Amygdala (tissue), 56 donors: ENCODE measurements at places on chromosomes 4 and X.

- DNase-seq, result no peak
These were observed 11.9 kb upstream of the MAOA start for GRCh38 chrX:43644124-43644701.

GRCh38 chr4:143251348-143251747 is 66.6 kb downstream of the USP38 start:
- no peak for DNase-seq

DNA sequence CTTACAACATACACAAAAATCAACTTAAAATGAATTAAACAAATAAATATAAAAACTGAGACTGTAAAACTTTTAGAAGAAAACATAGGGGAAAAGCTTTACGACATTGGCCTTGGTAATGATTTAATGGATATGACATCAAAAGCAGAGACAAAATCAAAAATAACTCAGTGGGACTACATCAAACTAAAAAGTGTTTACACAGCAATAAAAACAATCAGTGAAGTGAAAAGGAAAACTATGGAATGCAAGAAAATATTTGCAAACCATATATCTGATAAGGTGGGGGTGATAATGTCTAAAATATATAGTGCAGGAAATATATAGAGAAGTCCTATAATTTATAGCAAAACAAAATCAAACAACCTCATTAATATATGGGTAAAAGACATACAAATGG is 364.4 kb upstream of the INTU start:
- DNase-seq, result no peak

GRCh38 chr4:97123573-97123972 is 1019.7 kb downstream of the STPG2 start:
- DNase-seq, result no peak

- no peak for DNase-seq
These were observed 218.6 kb downstream of the DCAF12L2 start for GRCh38 chrX:125947501-125947900.

DNA sequence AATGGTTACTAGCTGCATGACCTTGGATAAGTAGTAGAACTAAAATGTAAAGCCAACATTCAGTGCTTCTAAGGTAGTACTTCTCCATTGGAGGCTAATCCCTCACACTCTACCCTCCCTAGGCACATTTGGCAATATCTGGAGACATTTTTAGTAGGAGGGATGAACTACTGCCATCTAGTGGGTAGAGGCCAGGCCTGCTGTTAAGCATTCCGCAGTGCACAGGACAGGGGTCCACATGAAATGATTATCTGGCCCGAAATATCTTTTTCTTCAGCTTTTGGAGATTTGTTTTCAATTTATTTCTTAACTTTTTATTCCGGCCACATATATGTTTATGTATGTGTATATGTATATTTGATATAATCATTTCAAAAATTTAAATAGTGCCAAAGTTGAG is 36.0 kb upstream of the SPANXC start:
- no peak for DNase-seq

DNA sequence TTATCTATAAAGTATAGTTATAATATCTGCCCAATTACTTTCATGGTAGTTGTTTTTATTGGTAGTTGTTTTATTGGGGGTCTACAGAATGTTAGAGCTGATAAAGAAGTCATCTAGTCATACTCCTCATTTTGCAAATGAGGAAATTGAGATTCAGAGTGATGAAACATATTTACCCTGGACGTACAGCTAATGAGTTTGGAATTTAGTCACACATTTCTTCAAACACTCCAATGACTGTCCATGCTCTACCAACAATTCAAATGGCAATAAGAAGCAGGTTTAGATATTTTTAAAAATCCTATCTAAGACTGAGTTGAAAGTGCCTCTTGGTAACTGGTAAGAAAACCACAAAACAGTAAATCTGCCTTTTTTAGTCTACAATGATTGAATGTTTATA is 98.2 kb downstream of the MAGEC1 start:
- DNase-seq, result no peak

GRCh38 chr4:71564775-71565174 is 219.1 kb downstream of the GC start:
- DNase-seq, result no peak

DNA sequence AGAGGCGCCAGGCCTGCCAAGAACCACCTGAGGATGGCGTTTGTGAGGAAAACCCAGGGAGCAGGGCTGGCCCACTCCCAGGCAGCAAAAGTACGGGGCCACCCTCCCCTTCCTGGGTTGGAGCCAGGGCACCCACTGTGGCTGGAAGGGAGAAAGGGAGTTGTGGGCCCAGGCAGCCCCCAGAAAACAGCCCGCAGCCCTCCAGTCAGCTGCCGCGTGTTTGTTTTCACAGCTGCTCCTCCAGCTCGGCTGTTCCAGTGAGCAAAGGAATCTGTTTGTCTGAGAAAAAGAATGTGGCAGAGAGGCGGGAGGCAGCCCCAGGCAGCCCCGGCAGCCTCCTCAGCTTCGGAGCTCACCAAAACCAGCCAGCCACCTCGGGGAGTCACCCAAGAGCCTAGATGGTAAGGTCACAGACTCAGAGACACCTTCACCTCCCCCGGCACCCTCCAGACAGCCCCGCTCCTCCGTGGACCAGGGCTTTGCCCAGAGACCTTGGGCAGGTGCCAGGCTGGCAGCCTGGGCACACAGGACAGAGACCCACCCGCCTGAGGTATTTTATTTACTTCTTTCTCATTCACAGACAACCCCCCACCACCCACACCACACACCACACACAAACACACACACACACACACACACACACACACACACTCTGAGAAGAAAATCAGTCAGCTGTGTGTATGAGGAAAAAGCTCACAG is 338.1 kb downstream of the BCOR start:
- DNase-seq, result no peak

DNA sequence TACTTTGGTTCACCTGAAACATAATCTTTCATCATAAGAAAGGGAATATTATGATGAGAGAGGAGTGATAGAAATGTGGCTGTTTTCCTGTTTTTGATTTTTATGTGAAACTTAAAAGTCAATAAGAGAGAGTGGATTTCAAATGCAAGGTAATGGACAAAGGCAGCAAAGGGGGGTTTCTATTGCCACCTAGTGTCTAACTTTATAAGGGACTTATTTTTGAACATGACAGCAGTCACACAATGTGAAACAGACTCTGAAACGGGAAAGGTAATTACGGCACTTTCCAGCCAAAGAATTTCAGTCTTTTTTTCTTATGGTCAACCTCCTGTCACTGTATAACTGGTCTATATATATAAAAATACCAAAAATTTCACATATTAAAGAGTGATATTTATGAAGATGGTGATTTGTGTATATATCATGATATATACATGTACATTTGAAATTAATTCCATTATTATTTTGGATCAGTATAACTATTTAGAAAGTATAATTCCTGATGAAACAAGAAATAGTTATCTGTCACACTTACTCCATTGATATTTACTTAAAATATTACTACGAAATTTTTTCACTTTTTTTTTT is 127.1 kb downstream of the FBXO8 start:
- DNase-seq, result no peak

DNA sequence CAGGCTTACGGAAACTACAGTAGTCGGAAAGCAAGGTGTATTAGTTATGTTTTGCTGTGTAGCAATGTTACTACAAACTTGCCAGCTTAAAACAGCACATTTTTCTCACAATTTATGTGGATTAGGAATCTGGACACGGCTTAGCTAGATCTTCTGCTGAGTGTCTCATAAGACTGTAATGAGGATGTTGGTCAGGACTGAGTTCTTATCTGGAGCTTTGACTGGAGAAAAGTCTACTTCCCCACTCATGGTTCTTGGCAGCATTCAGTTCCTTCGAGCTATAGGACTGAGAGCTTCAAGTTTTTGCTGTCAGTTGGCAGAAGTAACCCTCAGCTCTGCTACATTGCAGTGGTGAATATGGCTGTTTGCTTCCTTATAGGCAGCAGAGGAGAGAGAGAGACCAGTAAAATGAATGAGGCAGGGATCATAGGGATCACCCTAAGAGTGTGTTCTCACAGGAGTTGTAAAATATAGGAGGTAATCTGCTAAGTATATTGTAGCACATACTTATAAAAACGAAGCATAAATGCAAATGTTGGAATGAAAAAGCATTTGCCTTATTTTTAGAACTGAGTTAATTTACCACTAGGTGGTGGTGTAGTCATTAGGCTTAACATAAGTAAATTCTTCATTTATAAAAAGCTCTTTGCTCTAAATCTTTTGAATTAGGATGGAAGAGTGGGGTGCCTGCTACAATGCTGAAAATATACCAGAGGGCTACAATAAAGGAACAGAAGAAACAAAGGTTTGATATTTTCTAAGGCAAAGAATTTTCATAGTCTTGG is 38.6 kb downstream of the ALG13 start:
- DNase-seq, result no peak

- DNase-seq, result no peak
These were observed 40.8 kb downstream of the SLC34A2 start for GRCh38 chr4:25696409-25696808.

DNA sequence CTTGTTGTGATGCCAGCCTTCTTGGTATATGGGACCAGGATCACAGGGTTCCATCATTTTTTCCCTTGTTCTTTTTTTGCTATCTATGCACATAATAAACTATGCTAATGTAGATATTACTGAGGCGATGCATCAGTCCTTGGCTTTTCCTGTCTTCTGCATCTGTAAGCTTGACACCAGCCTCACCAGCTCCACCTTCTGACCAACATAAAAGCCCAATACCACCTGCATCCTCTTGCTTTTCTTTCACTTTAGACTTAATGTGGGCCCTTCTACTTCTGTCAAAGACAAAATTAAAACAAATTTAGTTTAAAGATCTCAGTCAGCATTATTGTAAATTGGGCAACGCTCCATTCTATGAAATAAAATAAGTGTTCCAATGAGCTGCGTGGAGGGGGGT is 1718.8 kb upstream of the PCDH10 start:
- no peak for DNase-seq

GRCh38 chrX:71532078-71532752 is 689 bp upstream of the OGT start:
- DNase-seq, result no peak

DNA sequence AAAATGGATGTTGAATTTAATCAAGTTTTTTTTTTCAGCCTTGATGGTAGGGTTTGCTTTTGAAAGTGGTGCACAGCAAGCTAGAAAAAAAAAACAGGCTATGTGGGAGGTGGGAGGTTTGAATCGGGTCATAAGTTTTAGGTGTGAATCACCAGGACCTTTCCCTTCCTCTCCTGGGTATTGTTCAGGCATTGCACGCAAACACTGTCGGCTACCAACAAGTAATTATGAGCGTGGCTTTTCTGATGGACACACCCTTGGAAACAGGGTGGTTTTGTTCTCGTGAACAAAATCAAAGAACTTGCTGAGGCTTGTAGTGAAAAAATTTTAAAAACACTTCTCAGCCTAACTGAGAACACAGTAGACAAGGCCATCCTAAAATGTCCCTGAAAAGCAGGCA is 18.1 kb downstream of the PIR start:
- DNase-seq, result no peak

GRCh38 chr4:2371765-2372487 is 46.5 kb downstream of the ZFYVE28 start:
- DNase-seq, result no peak

GRCh38 chrX:139200793-139201192 is 329.7 kb upstream of the F9 start:
- no peak for DNase-seq
